ENCODE measurements at places on chromosomes 6 and 20. TPM values are rescaled to one million over a fixed set of nuclear protein-coding genes. Genes with fewer than 3 reads are reported as not detected.

The TMEM74B gene
- 0.13 TPM for total RNA-seq

The CAPN11 gene
- not detected for total RNA-seq

GRCh38 chr20:51600016-51600420 is 57.5 kb upstream of the NFATC2 start:
- no peaks in the 10 kb centered on the region for H3K4me1 ChIP-seq
- H3K27me3 ChIP-seq, result peaks cover 11% of the 10 kb centered on the region
- H3K27ac ChIP-seq, result no peak overlapping the region
- no peak overlapping the region for H3K4me3 ChIP-seq

DNA sequence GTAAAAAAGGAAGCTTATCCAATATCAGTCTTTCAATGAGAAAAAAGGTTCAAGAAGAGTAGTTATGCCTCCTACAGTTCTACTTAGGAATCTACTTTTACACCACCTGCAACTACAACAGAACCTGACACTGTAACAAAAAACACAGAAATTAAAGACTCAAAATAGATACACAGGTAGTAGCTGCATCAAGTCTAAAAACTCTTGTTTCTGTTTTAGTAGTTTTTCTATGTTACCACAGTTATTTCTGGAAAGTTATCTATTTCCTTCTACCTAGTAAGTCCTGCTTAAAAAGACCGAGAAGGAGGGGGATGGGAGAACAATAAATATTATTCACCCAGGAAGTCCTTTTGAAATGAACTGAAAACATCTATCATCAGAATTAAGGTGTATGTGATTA is 52.5 kb downstream of the ATG5 start:
- no peak overlapping the region for H3K27ac ChIP-seq
- peaks cover 6% of the 10 kb centered on the region for H3K36me3 ChIP-seq
- no peaks in the 10 kb centered on the region for H3K4me1 ChIP-seq
- no peaks in the 10 kb centered on the region for H3K27me3 ChIP-seq
- H3K4me3 ChIP-seq, result no peak overlapping the region

GRCh38 chr6:7148100-7148822 is 40.5 kb downstream of the RREB1 start:
- no peak overlapping the region for H3K27ac ChIP-seq
- H3K4me3 ChIP-seq, result no peak overlapping the region
- no peaks in the 10 kb centered on the region for H3K36me3 ChIP-seq
- no peaks in the 10 kb centered on the region for H3K27me3 ChIP-seq

Measured in T-cell (primary cell).